ENCODE measurements at places on chromosomes 16 and 17. TPM values are rescaled to one million over a fixed set of nuclear protein-coding genes. Genes with fewer than 3 reads are reported as not detected.

DNA sequence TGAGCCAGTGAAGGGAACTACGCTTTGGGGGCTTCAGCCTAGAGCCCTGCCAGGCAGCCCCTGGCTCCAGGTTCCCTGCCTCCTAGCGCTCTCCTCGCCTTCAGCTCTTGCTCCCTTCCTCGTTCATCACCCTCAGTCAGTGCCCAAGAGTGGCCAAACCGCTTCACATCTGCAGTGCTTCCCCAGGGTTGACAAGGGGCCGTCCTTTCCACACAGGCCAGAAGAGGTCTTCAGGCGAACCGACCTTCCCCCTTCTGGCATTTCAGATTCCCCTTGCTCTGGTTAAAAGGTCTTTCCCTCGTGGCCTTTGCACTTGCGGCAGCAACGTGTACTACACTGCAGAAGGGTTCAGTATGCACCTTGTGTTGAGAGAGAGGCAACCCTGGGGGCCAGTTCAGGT is 4.1 kb downstream of the RASD1 start:
- no peaks in the 10 kb centered on the region for H3K27me3 ChIP-seq
- no peak overlapping the region for H3K27ac ChIP-seq
- no peak overlapping the region for H3K4me3 ChIP-seq
- H3K4me1 ChIP-seq, result peaks cover 6% of the 10 kb centered on the region

- H3K27ac ChIP-seq, result no peak overlapping the region
- H3K36me3 ChIP-seq, result no peaks in the 10 kb centered on the region
- no peak for DNase-seq
- H3K27me3 ChIP-seq, result no peaks in the 10 kb centered on the region
- H3K4me3 ChIP-seq, result no peak overlapping the region
These were observed 226.4 kb upstream of the PSMD7 start for GRCh38 chr16:74070237-74070636.

GRCh38 chr17:47317119-47317518 is 6.6 kb upstream of the EFCAB13 start:
- no peaks in the 10 kb centered on the region for H3K4me1 ChIP-seq
- H3K4me3 ChIP-seq, result no peak overlapping the region
- DNase-seq, result no peak
- no peaks in the 10 kb centered on the region for H3K36me3 ChIP-seq
- H3K27ac ChIP-seq, result no peak overlapping the region
- H3K27me3 ChIP-seq, result no peaks in the 10 kb centered on the region

GRCh38 chr16:77840093-77840492 is 51.7 kb downstream of the VAT1L start:
- H3K4me1 ChIP-seq, result no peaks in the 10 kb centered on the region
- H3K27ac ChIP-seq, result no peak overlapping the region
- H3K27me3 ChIP-seq, result no peaks in the 10 kb centered on the region
- no peaks in the 10 kb centered on the region for H3K36me3 ChIP-seq
- DNase-seq, result no peak

- H3K27ac ChIP-seq, result no peak within 1 kb of the TSS
- no peak for DNase-seq
- H3K27me3 ChIP-seq, result peaks cover 98% of the 10 kb centered on the region
- no peaks in the 10 kb centered on the region for H3K36me3 ChIP-seq
- H3K4me1 ChIP-seq, result no peaks in the 10 kb centered on the region
- H3K4me3 ChIP-seq, result no peak within 1 kb of the TSS
These were observed at the start of gene HOXB9 for GRCh38 chr17:48626245-48627117. Gene HOXB9, minus strand, starts transcription at chr17:48626358. Its CDS starts 89 bp downstream, at chr17:48626269.

Gene KIF2B
- not detected for polyA plus RNA-seq

- H3K27ac ChIP-seq, result no peak overlapping the region
- DNase-seq, result no peak
- H3K36me3 ChIP-seq, result no peaks in the 10 kb centered on the region
- peaks cover 21% of the 10 kb centered on the region for H3K4me1 ChIP-seq
These were observed 14.4 kb upstream of the MYLK3 start for GRCh38 chr16:46762583-46762982.

- H3K27ac ChIP-seq, result no peak overlapping the region
- H3K27me3 ChIP-seq, result no peaks in the 10 kb centered on the region
- no peaks in the 10 kb centered on the region for H3K36me3 ChIP-seq
- no peak overlapping the region for H3K4me3 ChIP-seq
- no peak for DNase-seq
These were observed 9.9 kb upstream of the PPM1D start for GRCh38 chr17:60590070-60590469.

DNA sequence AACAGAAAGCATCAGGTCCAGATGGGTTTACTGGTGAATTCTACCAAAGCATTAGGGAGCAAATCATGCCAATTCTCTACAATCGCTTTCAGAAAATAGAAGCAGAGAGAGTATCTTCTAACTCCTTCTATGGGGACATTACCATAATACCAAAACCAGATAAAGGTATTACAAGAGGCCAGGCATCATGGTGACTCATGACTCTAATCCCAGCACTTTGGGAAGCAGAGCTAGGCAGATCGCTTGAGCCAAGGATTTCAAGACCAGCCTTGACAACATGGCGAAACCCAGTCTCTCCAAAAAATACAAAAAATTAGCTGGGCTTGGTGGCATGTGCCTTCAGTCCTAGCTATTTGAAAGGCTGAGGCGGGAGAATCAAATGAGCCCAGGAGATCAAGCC is 23.0 kb downstream of the HBQ1 start:
- H3K4me1 ChIP-seq, result no peaks in the 10 kb centered on the region
- H3K36me3 ChIP-seq, result peaks cover 55% of the 10 kb centered on the region
- no peaks in the 10 kb centered on the region for H3K27me3 ChIP-seq
- no peak for DNase-seq

DNA sequence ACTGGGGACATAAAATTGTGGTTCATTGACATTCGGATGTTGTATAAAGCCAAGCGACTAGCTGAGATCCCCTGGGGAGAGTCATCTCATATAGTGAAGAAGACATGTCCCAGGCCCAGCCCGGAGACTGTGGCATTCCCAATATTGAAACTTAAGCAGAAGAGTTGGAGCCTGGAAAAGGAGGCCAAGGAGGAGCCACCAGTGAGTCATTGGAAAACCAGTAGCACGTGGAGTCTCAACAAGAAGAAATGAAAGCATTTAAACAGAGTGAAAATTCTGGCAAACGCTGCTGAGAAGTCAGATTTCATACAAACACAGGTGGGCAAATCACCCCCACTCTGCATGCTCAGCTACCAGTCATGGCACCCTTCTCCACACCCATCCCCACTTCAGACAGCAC is 9.4 kb upstream of the ELAC2 start:
- H3K27me3 ChIP-seq, result peaks cover 4% of the 10 kb centered on the region
- H3K4me3 ChIP-seq, result no peak overlapping the region
- no peaks in the 10 kb centered on the region for H3K4me1 ChIP-seq
- H3K36me3 ChIP-seq, result no peaks in the 10 kb centered on the region
- no peak overlapping the region for H3K27ac ChIP-seq

DNA sequence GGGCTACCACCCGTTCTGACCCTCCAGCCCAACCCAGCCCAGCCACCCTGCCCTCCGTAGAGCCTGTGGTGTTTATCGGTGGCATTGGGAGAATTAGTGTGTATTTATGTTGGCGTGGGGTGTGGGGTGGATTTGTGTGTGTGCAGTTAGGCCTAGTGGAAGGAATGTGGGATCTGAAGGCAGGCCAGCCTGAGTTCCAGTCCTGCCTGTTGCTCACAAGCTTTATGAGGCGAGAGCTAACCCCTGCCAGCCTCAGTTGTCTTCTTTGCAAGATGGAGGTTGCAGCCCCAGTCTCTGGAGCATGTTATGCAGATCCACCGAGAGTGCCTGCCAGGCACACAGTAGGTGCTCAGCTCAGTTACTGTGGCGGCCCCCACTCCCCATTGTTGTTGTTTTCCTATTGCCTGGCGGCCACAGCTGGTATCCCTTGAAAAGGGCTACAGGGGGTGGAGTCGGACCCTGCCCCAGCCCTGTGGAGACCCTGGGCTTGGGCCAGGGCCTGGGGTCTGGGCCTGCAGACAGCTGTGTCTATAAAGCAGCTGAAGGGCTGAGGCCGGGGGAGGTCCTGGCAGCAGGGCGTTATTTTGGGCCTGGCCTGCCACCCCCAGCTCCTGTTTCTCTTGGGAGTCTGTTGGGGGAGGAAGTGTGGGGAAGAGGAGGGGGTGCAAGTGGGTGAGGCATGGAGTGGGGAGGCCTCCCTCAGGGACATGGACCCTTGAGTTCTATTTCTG is 5.1 kb downstream of the ERBB2 start:
- DNase-seq, result no peak
- H3K4me1 ChIP-seq, result no peaks in the 10 kb centered on the region
- H3K27me3 ChIP-seq, result no peaks in the 10 kb centered on the region
- no peaks in the 10 kb centered on the region for H3K36me3 ChIP-seq
- H3K27ac ChIP-seq, result no peak overlapping the region

- DNase-seq, result no peak
- H3K4me1 ChIP-seq, result no peaks in the 10 kb centered on the region
- no peak overlapping the region for H3K27ac ChIP-seq
- H3K4me3 ChIP-seq, result no peak overlapping the region
These were observed 23.9 kb downstream of the TTYH2 start for GRCh38 chr17:74237321-74237720.

Gene C1QTNF8
- not detected for polyA plus RNA-seq

Gene CBFA2T3
- polyA plus RNA-seq, result not detected

Gene TEDC2
- 15.6 TPM for polyA plus RNA-seq

GRCh38 chr17:57419940-57420550 is 163.7 kb downstream of the MSI2 start:
- no peaks in the 10 kb centered on the region for H3K27me3 ChIP-seq
- no peak for DNase-seq
- H3K27ac ChIP-seq, result peak overlapping the region; percentile 84
- H3K4me1 ChIP-seq, result peaks cover 66% of the 10 kb centered on the region

Gene ITGAL
- polyA plus RNA-seq, result 0.28 TPM

Gene WFIKKN2
- polyA plus RNA-seq, result not detected

GRCh38 chr17:3030096-3030495 is 33.3 kb downstream of the OR1D5 start:
- no peak overlapping the region for H3K27ac ChIP-seq
- H3K4me1 ChIP-seq, result no peaks in the 10 kb centered on the region
- H3K27me3 ChIP-seq, result no peaks in the 10 kb centered on the region
- H3K36me3 ChIP-seq, result peaks cover 5% of the 10 kb centered on the region

DNA sequence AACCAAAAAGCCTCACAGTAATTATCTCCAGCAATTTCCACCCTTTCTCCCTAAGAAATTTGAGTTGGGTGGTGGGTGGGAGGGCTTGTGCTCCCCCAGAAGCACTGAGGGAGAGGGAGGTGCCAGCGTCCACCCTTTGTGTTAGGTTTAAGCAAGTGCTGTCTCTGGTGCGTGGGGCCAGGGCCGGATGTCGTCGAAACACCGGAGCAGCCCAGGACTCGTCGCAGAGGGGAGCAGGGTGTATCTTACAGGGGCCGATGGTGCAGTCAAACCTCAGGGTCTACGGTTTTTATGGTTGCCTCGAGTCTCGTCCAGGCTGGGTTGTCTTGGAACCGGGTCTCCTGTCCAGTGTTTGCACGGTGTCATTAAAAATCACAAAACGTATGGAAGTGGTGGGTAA is 35.3 kb downstream of the METRNL start:
- H3K27me3 ChIP-seq, result no peaks in the 10 kb centered on the region
- no peak overlapping the region for H3K4me3 ChIP-seq
- no peak overlapping the region for H3K27ac ChIP-seq
- H3K4me1 ChIP-seq, result peaks cover 10% of the 10 kb centered on the region
- H3K36me3 ChIP-seq, result no peaks in the 10 kb centered on the region

- H3K36me3 ChIP-seq, result no peaks in the 10 kb centered on the region
- peaks cover 20% of the 10 kb centered on the region for H3K27me3 ChIP-seq
- no peak overlapping the region for H3K27ac ChIP-seq
- H3K4me3 ChIP-seq, result no peak overlapping the region
- H3K4me1 ChIP-seq, result no peaks in the 10 kb centered on the region
These were observed 80.0 kb downstream of the KCNJ18 start for GRCh38 chr17:21772321-21772720.

Gene ASPA
- polyA plus RNA-seq, result not detected

Gene DHODH
- 11.1 TPM for polyA plus RNA-seq

Gene KRT27
- polyA plus RNA-seq, result not detected

GRCh38 chr17:27582696-27583095 is 48.3 kb upstream of the LGALS9 start:
- peaks cover 58% of the 10 kb centered on the region for H3K4me1 ChIP-seq
- H3K27me3 ChIP-seq, result no peaks in the 10 kb centered on the region
- no peak for DNase-seq
- H3K36me3 ChIP-seq, result no peaks in the 10 kb centered on the region
- H3K4me3 ChIP-seq, result no peak overlapping the region

- peaks cover 22% of the 10 kb centered on the region for H3K4me1 ChIP-seq
- peaks cover 6% of the 10 kb centered on the region for H3K36me3 ChIP-seq
- H3K4me3 ChIP-seq, result no peak overlapping the region
- H3K27ac ChIP-seq, result no peak overlapping the region
- H3K27me3 ChIP-seq, result no peaks in the 10 kb centered on the region
These were observed 191.0 kb downstream of the TANC2 start for GRCh38 chr17:63156986-63157385.

Gene PROCA1
- 7.1 TPM for polyA plus RNA-seq

GRCh38 chr17:45338023-45338781 is 21.4 kb upstream of the MAP3K14 start:
- H3K36me3 ChIP-seq, result no peaks in the 10 kb centered on the region
- no peak overlapping the region for H3K4me3 ChIP-seq
- H3K4me1 ChIP-seq, result peaks cover 18% of the 10 kb centered on the region
- H3K27ac ChIP-seq, result no peak overlapping the region
- no peaks in the 10 kb centered on the region for H3K27me3 ChIP-seq

Gene GRAP
- 0.02 TPM for polyA plus RNA-seq

GRCh38 chr16:80914379-80915078 is 92.2 kb downstream of the CMC2 start:
- no peaks in the 10 kb centered on the region for H3K27me3 ChIP-seq
- H3K27ac ChIP-seq, result no peak overlapping the region
- no peaks in the 10 kb centered on the region for H3K4me1 ChIP-seq
- no peak overlapping the region for H3K4me3 ChIP-seq
- no peaks in the 10 kb centered on the region for H3K36me3 ChIP-seq

Data from SK-N-SH (cell line).